Heart right ventricle (tissue), 16 donors: ENCODE measurements at places on chromosomes 11 and 22. TPM values are rescaled to one million over a fixed set of nuclear protein-coding genes. Genes with fewer than 3 reads are reported as not detected.

DNA sequence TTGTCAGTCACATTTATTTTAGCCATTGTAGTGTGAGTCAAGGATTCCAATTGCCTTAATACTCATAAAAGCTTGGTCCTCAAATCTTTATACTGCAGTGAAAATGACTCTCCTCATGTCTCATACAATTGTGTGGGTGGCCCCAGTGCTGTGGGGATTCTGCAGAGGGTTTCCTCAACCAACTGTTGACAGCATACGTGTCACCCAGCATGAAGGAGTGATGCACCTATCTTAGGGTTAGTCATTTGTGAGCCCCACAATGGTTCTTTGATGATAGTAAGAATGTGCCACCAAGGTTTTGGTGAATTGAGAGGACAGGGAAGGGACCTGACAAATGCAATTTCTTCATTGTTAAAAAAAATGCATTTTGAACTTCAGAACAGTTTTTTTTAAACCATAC lies 1046.2 kb downstream of the OPCML start:
- DNase-seq, result no peak

- DNase-seq, result no peak
Measured at GRCh38 chr22:46121079-46121478, 29.2 kb upstream of the PPARA start.

- no peak for DNase-seq
Measured at GRCh38 chr11:90235526-90235925, 12.7 kb upstream of the CHORDC1 start.

Gene IGLL5
- total RNA-seq, result not detected

DNA sequence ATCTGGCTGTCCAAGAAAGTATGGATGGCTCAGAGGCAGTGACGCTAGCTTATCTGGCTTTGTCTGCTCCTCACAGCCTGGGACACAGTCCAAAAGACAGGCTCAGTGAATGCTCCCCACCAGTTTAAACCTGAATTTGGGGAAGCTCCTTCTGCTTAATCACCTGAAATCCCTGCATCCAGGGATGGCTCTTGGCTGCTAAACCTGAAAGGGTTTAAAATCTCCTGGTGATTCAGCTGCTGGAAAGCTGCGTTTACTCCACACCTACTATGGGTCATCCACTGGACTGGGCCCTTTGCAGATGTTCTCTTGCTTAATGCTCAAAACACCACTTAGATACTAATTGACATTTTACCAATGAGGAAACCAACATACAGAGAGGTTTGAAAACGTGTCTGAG lies 302.0 kb upstream of the NARS2 start:
- no peak for DNase-seq

GRCh38 chr11:29395555-29396072 lies 621.2 kb downstream of the KCNA4 start:
- no peak for DNase-seq

- no peak for DNase-seq
Measured at GRCh38 chr11:87726506-87726905, 448.7 kb downstream of the RAB38 start.

Gene GPR152
- total RNA-seq, result not detected

DNA sequence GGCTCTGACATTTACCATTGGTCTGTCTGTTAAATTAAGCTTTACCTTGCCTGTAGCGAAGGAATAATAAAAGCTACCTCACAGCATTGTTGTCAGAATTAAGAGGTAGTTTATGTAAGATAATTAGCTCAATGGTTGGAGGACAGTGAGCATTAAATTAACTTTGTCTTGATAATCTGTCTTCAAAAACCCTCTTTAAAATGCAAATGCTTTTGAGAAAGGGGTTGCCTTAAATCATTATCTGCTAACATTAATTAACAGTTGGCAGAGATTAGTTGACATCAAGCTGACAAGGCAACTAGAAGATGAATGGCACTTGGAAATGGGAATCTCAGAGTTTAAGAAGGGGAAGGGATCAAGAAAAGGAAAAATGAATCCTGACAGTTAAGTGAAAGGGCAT lies 761.1 kb upstream of the ARHGAP42 start:
- DNase-seq, result no peak

DNA sequence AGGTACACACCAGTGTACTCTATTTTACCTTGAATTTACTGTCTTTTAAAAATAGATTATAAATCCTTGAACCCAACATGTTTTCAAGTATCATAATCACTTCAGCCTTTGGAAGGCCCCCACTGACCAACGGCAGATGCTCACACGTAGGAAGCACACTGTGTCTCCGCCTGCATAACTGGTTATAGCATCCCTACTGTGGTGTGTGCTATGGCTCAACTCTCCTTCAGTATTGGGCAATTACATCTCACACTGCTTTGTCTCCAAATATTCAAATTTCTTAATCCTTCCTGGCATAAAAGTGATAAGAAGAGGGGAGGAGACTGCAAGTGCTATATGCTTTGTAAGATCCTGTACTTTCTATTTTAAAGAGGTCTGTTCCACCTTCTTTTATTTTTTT lies 165.7 kb downstream of the CADM1 start:
- no peak for DNase-seq

GRCh38 chr22:17633217-17633997 lies 4.9 kb upstream of the ATP6V1E1 start:
- DNase-seq, result no peak

Gene PIM3
- total RNA-seq, result 50.5 TPM

- DNase-seq, result no peak
Measured at GRCh38 chr11:96054870-96055705, 131.2 kb upstream of the MTMR2 start.

- DNase-seq, result peak; percentile 25
Measured at GRCh38 chr22:36055376-36056295, 27.0 kb upstream of the RBFOX2 start.

Gene MS4A6E
- total RNA-seq, result not detected

Gene OR5B21
- not detected for total RNA-seq

- no peak for DNase-seq
Measured at GRCh38 chr22:43745411-43745770, 66.7 kb downstream of the EFCAB6 start.

Gene WNT7B
- not detected for total RNA-seq

- DNase-seq, result no peak
Measured at GRCh38 chr11:46050003-46050461, 71.2 kb downstream of the PHF21A start.

Gene HORMAD2
- not detected for total RNA-seq

GRCh38 chr11:111840143-111840542 lies 31.2 kb downstream of the ALG9 start:
- DNase-seq, result no peak

DNA sequence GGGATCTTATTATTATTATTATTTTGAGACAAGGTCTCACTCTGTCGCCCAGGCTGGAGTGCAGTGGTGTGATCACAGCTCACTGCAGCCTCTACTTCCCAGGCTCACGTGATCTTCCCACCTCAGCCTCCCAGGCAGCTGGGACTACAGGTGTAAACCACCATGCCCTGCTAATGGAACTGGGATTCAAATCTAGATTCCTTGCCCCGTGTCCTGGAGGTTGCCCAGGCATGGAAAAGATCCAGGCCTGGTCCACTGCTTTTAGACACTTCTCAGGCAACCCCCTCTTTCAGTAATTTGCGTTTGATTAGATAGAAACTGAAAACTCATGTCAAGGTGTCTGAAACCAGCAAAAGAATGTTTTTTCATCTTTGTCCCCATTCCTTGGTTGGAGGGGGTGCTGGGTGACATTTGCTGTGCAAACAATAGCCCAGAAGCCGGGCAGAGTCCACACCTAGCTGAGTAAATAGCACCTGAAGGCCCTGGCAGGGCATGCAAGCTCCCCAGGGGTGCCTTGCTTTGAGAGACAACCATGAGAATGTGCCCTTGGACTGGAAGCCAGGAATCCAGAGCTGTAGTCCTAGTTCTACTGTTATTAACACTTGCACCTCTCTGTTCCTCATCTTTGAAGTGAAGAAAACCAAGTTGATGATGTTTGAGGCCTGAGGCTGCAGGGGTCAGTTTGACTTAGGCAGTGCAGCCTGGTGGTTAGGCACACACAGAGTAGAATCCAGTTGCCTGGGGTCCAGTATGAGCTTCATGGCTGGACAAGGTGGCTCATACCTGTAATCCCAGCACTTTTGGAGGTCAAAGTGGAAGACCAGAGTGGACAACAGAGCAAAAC lies 19.1 kb upstream of the XBP1 start:
- no peak for DNase-seq

Gene OR8D4
- not detected for total RNA-seq

GRCh38 chr11:41177791-41178190 lies 281.7 kb downstream of the LRRC4C start:
- DNase-seq, result no peak

GRCh38 chr22:25762147-25762546 lies 20.2 kb downstream of the MYO18B start:
- DNase-seq, result no peak

Gene MMP8
- total RNA-seq, result not detected

DNA sequence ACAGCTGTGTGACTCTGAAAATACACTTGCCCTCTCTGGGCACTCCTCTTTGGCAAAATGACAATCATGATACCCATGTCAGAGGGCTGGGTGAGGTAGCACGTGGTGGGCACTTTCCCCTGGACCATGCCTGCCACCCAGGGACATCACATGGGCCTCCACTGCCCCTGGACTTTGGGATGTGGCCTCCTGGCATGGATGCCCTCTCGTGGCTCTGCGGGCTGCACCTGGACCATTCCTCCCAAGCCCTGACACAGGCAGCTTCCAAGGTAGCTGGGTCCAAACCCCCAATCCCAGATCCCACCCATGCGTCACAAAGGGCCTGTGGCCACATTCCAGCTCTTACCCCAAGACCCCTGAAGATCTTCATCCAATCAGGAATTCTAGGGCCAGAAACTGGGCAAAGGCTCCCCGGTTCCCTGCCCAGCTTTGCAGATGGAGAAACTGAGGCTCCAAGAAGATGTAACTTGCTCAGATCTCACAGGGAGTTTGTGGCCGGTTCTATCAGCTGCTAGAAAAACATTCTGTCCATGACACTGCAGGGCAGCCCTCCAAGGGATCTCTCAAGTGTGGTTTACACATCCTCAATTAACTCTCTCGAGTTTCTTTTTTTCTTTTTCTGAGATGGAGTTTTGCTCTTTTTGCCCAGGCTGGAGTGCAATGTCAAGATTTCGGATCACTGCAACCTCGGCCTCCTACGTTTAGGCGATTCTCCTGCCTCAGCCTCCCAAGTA lies 35.4 kb upstream of the CYB5R3 start:
- no peak for DNase-seq

DNA sequence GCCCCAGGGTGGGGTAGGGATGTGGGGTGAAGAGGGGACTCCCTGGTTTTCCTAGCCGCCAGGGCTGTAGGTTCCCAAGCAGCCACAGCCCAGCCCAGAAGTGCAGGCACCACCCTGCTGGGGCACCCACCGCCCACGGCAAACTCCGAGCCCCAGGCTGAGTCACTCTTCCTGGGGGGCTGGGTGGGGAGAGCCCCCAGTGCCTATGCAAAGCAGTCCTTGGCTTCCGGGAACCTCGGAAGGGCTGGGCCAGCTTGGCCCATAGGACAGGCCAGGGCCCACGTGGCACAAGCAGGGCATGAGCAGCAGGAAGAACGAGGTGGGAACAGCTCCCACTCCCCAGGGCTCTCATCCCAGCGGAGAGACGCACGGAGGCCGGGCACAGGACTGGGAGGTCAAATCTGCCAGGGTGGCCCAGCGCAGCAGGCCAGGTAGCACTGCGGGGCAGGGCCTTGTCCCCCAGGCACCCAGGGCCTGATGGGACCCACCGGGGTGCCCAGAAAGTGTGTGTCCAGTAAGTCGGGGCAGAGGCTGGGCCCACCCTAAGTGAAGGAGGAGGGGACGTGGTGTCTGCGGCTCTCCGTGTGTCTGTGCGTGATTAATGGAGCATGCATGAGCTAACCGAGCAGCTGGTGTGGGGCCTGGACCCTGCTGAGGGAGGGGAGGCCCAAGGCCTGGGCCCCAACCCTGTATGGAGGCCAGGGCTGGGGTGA lies 4.6 kb upstream of the IL17REL start:
- no peak for DNase-seq

GRCh38 chr11:62502030-62502730 lies 44.4 kb downstream of the AHNAK start:
- no peak for DNase-seq

GRCh38 chr11:12362857-12363256 lies 14.5 kb upstream of the PARVA start:
- DNase-seq, result no peak

DNA sequence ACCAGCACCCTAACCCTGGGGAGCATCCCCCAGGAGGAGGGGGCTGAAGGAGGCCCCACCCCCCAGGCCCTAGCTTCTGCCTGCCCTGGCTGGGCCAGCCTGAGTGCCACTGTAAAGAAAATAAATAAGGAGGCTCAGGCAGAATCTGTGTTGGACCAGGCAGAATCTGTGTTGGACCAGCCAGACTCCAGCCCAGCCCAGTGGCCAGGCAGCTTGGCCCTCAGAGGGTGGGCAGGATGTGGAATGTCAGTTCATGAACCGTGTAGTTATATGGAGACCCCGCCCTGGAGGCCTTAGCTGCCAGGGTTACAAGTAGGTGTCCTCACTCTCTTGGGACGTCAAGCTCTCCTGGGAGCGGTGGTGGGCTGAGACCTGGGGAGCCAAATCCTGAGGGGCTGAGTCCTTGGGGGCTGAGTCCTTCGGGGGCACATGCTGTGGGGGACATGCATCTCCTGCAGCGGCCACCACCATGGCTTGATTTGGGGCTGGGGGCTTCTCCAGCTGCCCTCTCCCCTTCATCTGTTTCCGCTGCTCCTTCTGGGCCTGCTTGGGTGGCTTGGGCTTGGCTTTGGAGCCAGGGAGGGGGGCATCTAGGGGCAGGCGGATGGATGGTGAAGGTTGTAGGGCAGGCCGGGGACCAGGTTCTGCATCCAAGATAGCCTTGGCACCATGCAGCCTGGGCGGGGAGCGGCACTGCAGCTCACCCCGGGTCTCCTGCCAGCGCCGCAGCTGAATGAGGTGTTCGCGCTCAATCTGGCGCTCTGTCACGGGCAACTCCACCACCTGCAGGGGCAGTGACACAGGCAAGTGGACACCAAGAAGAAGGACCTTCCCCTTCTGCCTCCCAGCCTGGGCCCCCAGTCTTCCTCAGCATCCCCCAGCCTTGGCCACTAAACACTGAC lies 3.0 kb upstream of the CASTOR1 start:
- no peak for DNase-seq

Gene HIRA
- total RNA-seq, result 19.9 TPM

DNA sequence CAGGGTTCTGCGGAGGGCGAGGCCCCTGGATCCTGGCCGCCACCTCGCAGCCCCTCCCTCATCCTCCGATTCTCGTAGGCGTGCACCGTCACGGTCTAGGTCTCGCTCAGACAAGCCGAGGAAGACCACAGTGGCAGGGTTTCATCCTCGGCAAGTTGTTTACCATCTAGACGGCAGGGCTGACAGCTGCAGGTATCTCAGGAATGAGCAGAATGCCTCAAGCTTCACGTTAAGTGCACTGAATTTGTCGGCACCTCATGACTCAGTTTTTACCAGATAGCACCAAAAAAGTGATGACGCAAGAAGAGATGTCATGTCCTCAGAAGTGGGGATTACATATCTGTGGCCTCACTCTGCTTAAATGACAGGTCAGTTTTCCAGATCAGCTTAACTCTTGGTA lies 35.1 kb downstream of the WT1 start:
- no peak for DNase-seq

Gene PATE2
- not detected for total RNA-seq

GRCh38 chr11:73321604-73322381 lies 13.7 kb downstream of the ARHGEF17 start:
- peak; percentile 82 for DNase-seq

Gene CDC45
- total RNA-seq, result 1.7 TPM

Gene PAAF1
- 10.1 TPM for total RNA-seq

Gene OR52H1
- not detected for total RNA-seq

- DNase-seq, result no peak
Measured at GRCh38 chr11:102158164-102158735, 48.0 kb downstream of the YAP1 start.
